ENCODE measurements at places on chromosomes 16 and 17. TPM values are rescaled to one million over a fixed set of nuclear protein-coding genes. Genes with fewer than 3 reads are reported as not detected.

The FZD2 gene
- not detected for total RNA-seq

The CA10 gene
- total RNA-seq, result not detected

DNA sequence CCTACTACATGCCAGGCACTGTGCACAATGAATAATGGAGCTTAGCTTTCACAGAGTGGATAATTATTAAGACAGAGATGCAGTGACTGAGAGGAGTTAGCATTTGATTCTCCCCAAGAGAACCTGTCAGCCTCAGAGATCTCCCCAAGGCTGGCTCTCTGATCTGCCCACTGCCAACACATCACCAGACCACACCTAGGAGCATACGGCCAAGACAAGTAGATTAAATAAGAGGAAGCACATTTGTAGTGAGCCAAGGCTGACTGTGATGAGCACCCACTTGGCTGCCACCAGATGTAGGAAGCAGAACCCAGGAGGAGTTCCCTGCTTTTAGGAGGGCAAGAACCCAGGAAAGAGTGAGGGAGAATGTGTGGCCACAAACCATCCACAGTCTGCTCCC lies 130.1 kb downstream of the SPACA3 start:
- DNase-seq, result no peak
- H3K27ac ChIP-seq, result no peak overlapping the region
- no peak overlapping the region for H3K4me3 ChIP-seq
- no peaks in the 10 kb centered on the region for H3K36me3 ChIP-seq
- no peaks in the 10 kb centered on the region for H3K27me3 ChIP-seq
- H3K4me1 ChIP-seq, result no peaks in the 10 kb centered on the region

The FBXW10 gene
- total RNA-seq, result not detected

DNA sequence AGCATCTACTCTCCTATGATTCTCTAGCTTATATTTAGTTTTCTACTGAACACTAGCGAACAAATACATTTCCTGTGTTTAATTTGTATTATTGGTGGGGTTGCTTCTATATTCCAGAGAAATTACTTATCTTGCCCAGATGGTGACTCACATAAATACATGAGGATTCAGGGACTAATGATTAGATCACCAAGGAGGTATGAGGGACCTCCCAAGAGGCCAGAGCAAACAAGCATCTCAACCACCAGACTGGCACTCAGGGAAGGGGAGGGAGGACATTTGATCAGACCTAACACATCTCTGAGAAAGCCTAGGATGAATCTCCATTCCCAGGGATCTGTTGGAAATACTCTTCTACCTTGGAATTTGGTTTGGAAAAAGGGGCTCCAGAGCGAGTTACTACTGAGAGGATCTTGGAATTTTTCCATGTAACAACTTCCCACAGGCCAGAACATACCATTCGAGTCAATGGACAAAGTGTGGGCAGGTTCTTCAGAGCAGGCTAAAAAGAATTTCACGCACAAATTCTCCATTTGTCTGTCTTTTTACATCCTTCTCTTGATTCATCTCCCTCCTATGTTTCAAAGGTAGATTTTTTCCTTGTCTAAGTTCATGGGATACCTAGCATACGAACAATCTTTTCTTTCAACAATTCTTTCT lies 262.6 kb upstream of the MYOCD start:
- H3K4me1 ChIP-seq, result no peaks in the 10 kb centered on the region
- H3K27ac ChIP-seq, result no peak overlapping the region
- DNase-seq, result no peak
- no peak overlapping the region for H3K4me3 ChIP-seq
- no peaks in the 10 kb centered on the region for H3K36me3 ChIP-seq
- no peaks in the 10 kb centered on the region for H3K27me3 ChIP-seq

Data from activated T-helper 1 cell treated with anti-CD3 and anti-CD28 coated beads, Interleukin-12 subunit alpha, Interleukin-12 subunit beta, Interleukin-2, Interleukin-4 antibody, amounts not matched to agents 30 ng/mL and 10 ng/mL and 1 ng/mL, durations not matched to agents 14 hours and 24 hours and 36 hours (primary cell).